ENCODE measurements at places on chromosomes 12 and 14. TPM values are rescaled to one million over a fixed set of nuclear protein-coding genes. Genes with fewer than 3 reads are reported as not detected.

The SERPINA9 gene
- total RNA-seq: not detected

The SCN8A gene
- total RNA-seq: 0.77 TPM

The CCDC38 gene
- 0.34 TPM for total RNA-seq

The ACOT4 gene
- total RNA-seq: 2.2 TPM

The COX14 gene
- 51.0 TPM for total RNA-seq

The LRRC9 gene
- total RNA-seq: not detected

DNA sequence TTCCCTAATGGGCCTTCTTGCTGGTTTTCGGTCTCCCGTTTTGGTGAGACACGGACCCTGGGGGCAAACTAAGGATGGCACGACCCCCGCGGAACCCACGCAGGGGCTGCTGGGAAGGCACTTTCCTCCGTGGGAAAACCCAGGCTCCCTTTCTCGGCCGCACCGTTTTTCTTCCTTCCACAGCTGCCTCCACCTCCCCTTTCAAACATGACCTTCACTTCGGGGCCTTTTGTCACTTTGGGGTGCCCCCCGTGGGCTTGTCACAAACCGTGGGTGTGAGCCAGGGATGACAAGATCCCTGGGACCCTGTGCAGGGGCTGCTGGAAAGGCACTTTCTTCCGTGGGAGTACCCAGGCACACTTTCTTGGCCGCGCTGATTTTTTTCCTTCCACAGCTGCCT is 268.7 kb downstream of the ALG10 start:
- DNase-seq: no peak

DNA sequence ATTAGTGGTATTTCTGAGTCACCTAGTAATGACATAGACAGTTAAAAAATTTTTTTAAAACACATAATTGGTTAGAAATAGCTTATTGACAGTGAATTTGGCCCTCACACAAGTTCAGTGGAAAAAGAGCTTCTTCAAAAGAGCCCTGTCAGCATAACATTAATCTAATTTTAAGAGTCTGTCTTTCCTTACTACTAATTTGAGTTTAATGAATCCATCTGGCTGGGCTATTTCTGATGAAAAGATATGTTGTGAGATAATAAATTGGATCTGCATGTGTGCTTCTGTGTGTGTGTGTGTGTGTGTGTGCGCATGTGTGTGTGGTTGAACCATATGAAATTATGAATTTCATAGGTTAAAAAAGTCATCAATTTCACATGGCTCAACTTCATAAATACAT is 1045.2 kb downstream of the FLRT2 start:
- DNase-seq: no peak

GRCh38 chr12:83097643-83098342 is 411.1 kb downstream of the TMTC2 start:
- DNase-seq: no peak

DNA sequence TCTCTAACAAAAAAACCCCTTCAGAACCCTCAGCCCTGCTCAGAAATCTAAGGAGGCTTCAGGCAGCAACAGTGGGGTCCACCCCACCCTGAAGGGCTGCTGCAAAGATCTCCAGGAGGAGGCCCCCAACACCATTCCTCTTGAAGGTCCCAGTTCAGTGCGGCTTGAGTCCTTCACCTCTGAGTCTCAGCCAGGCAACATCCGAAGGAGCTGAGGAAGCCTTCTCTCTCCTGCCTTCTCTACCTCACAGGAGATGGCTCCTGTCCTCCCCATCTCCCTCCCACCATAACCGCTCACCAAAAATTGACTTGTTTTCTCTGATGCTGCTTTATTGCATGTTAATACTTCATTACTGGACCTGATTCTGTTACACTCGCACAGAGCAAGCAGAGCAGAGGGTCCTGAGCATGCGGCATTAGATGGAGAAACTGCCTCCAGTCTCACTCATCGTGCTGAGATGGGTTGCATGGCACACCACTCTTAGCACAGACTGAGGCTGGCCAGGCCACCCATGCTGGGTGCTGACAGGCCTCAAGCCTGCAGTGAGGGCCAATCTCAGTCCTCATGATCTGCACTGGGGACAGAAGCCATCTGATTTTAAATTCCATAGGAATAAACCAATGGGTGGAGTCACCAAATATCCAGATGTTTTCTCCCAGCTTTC is 224.8 kb downstream of the CACNA1C start:
- no peak for DNase-seq

DNA sequence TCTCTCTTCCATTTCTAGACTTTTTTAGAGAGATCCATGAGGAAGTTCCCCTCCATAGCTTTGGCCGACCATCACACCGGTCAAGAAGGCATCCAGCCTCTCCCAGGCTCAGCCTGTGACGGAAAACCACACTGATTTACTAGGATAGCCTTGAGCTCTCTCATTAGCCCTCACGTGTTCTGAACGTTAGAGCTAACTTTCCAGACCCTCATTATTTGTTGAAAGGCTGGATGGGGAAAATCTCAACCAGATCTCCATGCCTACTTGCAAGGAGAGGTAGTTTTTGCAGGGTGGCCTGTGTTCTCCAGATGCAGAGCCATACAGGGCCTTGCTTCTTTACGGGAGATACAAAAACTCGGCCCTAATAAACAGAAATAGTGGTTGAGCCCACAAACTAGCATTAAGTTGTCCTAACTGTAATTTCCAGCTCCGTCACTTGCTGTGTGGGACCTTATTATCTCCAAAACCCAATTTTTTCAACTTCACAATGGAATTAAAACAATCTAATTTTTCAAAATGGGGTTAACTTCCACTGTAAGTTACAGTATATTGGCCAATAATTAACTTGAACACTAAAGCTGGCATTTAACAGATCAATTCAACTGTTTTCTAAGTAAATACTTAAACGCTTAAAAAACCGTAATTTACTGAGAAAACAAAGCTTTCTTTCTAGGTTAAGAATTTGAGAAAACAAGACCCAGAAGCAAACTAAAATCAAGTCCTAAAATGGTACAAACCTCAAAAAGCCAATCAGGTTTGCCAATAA is 65.3 kb downstream of the KLHL28 start:
- DNase-seq: no peak
